HT1080 (cell line): ENCODE measurements at places on chromosomes 6 and 20. TPM values are rescaled to one million over a fixed set of nuclear protein-coding genes. Genes with fewer than 3 reads are reported as not detected.

DNA sequence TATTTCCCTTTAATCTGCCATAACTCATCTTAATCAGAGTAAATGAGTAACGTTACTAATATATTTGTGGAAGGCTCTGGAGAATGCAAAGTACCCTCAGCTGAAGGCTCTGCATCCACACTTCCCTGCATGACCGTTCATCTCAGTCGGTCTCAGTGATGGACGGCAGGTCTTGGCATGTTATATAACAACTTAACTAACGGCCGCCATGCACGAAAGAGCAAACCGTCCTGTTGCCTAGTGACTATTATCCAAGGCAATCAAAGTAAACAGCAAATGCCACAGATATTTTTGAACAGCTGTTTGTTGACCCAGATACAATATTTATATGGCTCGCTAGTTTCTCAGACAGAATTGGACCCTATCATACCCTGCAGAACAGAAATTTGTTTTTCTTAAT, 194.9 kb upstream of the SMLR1 start:
- no peak for DNase-seq

TTBK1 gene
- 0.06 TPM in 1 of 2 replicates, not detected in the other for total RNA-seq

ESR1 gene
- 0.03 TPM in 1 of 2 replicates, not detected in the other for total RNA-seq

ZSWIM1 gene
- 8.1 and 13.8 TPM in 2 replicates for total RNA-seq

- DNase-seq = no peak
These were observed 73.5 kb upstream of the NFATC2 start for GRCh38 chr20:51616060-51616459.

DNA sequence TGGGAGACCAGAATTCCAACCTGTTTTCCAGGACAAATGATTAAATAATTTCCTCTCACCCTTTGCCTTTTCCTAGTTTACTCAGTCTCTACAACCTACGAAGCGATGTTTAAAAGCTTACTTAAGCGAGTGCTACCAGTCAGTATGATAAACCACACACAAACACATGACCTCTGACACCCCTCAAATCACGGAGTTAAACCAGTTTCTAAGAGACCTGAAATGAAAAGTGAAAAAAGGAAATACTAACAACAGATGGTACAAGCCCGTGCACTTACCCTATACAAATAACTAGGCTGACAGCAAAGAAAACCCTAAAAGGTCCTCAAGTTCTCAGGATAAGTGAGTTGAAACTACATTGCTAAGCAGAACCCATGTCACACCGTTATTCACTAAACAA, 7.7 kb downstream of the TNFRSF21 start:
- DNase-seq = no peak

DNA sequence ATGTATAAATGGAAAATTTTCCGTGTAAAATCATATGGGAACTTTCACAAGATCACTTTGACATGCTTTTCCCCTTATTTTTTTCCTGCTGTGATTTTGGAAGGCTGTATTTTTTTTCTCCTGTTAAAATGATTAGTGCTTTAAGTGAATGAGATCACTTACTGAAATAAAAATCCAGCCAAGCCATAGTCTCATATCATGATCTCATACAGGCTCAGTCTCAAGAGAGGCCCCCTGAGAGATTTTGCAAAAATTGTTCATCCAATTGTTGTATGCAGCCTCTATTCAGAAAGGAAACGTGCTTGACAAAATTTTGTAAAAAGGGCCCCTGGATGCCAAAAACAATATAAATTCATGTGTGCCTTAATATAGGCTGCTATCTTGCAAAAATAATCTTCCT, 528.2 kb downstream of the HDGFL1 start:
- DNase-seq = no peak

GRCh38 chr6:115896538-115897129, 164.1 kb downstream of the FRK start:
- peak; percentile 17 for DNase-seq

DNA sequence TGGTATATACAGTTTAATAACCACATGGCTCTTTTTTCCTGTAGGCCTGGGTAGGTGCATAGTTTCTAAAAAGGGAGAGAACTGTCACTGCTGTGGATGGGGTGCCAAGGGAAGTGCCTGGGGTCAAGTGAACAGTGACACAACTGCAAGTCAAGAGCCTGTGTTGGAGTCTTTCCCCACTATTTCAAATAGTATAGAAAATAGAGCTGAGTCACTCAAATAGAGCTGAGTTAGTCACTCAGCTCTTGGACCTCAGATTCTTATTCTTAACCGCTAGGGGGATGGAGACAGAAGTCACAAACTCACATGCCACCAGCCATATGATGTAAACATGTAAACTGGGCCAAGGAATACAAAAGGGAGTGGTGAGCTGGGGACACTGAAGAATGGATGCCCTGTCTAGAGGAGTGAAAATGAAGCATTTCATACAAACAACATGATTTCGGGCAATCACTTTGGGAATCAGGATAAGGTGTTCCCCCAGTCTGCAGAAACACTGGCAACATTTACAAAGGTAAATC, 2.1 kb downstream of the NQO2 start:
- peak; percentile 72 for DNase-seq

DNA sequence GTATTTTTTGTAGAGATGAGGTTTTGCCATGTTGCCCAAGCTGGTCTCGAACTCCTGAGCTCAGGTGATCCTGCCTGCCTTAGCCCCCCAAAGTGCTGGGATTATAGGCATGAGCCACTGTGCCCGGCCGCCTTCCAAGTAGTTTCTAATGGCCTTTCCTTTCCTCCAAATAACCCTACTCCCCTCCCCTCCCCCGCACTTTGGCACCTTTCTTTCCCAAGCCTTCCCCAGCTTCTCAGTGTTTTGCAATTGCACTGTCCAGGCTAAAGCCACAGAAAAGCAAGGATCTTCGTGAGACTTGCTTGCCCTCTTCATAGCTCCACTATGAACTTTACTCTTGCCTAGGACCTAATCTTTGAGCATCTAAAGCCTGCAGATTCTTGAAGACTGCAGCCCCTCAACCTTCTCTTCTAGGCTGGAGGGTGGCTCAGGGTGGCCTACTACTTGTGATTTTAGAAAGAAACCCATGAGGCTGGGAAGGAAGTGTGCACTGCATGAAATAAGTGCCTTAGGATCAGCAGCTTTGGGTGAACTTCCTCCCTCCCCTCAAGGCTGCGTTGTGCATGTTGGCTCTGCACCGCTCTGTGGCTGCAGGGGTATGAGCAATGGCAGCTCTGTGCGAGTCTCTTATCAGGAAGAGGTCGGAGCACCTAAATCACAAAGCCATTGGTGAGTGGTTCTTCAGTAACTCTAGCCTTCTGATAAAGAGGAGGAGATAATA, 152.4 kb upstream of the SNX9 start:
- no peak for DNase-seq

DNA sequence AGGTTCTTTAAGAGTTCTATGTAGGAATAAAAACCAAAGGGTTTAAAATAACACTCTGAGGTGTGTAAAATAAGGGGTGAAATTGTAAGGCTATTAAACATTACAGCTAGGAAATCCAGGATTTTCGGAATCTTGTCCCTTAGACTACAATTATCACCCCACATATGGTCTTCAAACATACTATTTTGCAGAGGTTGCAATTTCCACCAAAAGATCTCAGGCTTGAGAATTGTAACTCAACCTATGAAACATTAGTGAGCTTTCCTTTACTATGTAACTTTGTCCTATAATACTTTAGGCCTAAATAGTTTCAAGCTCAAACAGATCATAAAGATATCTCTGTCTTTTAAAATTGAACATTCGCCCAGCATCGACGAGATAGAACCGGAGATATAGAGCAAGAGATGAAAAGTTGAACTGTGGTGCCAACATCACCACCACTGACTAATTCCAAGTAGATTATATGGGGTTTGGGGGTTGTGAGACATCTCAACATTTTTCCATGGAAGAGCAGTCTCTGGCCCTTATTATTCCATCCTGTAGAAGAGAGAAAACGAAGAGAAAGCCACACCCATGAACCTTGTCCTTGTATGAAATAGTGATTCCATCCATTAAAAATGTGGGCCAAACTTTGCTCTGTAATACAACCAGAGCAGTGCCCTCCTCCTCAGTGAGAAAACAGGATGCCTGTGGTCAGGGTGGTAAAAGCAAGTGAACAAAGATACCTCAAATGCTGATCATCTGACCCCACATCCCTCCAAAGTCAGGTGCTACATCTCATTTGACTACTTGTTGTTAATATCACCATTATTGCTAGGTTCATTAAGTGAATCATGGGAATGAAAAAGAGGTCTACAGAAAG, 284.5 kb upstream of the GJE1 start:
- DNase-seq = peak; percentile 88

GRCh38 chr20:56778765-56779195, 149.7 kb downstream of the TFAP2C start:
- DNase-seq = no peak

DNA sequence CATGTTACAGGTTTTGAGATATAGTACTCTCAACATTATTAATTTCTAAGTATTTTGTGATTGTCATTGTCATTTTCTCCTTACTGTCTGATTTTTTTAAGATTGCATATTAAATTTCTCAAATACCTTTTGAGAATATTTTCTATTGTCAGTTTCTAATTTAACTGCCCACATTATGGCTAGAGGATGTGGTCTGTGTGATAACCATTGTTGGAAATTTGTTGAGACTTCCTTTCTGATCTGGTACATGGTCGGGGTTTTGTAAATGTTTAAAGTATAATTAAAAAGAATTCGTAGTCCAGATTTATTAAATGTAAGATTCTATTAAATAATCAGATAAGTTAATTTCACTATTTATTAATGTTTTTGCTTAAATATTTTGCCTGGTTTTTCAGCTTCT, 60.1 kb downstream of the SLX4IP start:
- no peak for DNase-seq

- no peak for DNase-seq
These were observed 73.0 kb upstream of the PBOV1 start for GRCh38 chr6:138291036-138291848.

GRCh38 chr6:167685654-167686053, 141.1 kb upstream of the AFDN start:
- DNase-seq = no peak

SLC12A5 gene
- total RNA-seq = 1.3 and 5.1 TPM in 2 replicates

RIMS4 gene
- total RNA-seq = not detected in 2 replicates

GRCh38 chr6:164554700-164555476, 754.5 kb downstream of the C6orf118 start:
- peak; percentile 61 for DNase-seq

CENPB gene
- 166 and 180 TPM in 2 replicates for total RNA-seq

DNA sequence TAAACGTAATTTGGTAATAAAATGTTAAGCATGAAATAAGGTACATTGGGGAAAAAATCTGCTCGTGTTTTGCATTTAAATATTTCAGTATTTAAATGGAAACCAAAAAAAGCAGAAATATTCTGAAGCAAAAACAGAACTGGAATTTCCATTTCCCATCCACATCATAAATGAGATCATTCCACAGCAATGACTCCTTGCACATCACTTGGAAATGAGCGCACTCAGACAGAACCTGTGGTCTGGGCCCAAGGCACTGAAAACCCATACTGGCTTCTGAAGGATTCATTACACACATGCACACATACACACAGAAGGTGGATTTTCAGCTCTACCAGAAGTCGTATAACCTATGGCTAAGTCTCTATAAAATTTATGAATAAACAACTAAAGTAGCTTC, 174.8 kb downstream of the IBTK start:
- peak; percentile 11 for DNase-seq

ZC2HC1B gene
- total RNA-seq = not detected in 2 replicates

- peak; percentile 2 for DNase-seq
These were observed 9.9 kb upstream of the SLC17A3 start for GRCh38 chr6:25883991-25884390.

CD83 gene
- total RNA-seq = 8.3 and 9.6 TPM in 2 replicates

DNA sequence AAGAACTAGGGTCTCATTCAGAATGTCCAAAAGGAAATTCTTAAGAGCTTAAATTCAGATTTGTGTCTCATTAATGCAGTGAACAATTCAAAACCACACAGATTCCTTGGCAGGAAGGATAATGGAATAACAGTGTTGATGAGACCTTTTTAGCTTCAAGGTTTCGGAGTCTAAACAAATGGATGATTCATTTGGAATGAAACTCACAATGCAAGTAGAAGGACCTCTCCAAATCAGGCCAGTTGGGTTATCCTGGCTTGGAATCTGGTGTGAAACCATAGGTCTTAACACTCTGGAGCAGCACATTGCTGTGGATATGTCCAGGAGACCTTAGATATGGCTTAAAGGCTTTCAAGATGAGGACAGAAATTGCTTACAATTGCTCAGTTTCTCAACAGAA, 44.9 kb downstream of the KCTD20 start:
- DNase-seq = no peak

- no peak for DNase-seq
These were observed 570.5 kb upstream of the CITED2 start for GRCh38 chr6:139944976-139945375.

DNA sequence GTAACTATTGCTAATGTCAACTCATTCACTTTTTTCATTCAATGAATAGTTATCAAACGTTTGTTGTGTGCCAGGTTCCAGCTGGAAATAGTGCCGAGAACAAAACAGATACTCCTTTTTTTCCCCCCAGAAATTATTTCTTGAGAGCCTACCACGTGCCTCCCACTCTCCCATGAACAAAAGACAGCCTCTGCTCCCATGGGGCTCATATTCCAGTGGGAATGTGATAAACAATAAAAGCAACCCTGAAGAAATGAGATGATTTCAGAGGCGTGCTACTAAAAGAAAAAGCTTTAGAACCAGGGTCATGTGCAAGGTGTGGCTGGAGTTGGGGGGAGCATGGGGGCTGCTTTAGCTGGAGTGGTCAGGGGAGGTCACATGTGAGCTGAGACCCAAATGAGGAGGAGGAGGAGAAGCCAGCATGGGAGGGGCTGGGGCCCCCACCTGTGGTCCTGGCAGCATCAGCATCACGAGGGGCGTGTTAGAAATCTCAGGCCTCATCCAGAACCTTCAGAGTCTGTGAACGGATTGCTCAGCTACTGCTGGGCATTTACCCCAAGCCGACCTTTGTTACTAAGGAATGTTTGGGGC, 157.4 kb downstream of the EYA2 start:
- DNase-seq = no peak

BEND6 gene
- total RNA-seq = 2.2 and 7.7 TPM in 2 replicates

DEFB132 gene
- total RNA-seq = not detected in 2 replicates

DNA sequence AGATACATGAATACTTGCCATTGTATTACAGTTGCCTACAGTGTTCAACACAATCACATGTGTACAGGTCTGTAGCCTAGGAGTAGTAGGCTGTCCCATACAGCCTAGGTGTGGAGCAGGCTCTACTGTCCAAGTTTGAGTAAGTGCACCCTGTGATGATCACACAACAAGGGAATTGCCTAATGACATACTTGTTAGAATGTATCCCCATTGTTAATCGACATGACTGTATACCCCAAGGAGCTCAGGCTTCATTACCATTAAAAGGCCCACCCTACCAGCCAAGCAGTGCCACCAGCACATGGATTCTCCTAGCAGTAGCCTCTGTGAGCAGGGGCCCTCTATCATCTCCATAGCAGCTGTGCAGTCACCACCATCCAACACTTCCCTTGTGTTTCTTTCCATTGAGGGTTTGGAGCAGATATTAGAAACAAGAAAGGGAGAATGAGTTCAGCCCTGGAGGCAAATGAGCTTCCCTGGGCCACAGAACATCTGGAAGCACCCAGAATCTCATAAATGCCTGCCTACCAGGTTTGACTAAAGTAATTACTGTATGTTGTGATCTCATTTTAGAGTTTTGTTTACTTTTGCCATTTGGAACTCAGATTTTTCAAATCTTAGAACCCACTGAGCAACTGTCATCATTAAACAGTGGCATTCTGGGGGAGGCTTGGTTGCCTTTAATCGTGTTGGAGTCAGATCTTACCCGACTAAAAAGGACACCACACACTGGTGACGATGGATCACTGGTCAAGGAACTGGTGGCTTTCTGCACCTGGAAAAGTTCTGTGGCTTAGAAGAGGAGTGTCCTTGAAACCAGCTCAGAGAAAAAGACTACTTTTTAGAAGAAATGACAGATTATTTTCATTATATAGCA, 104.9 kb downstream of the TULP4 start:
- peak; percentile 10 for DNase-seq

GRCh38 chr6:68638230-68638900, 3.3 kb downstream of the ADGRB3 start:
- no peak for DNase-seq
